ENCODE measurements at places on chromosomes 12 and 14. TPM values are rescaled to one million over a fixed set of nuclear protein-coding genes. Genes with fewer than 3 reads are reported as not detected.
A peak's percentile ranks its signal among the peaks of the same experiment; 100 is the strongest.

DNA sequence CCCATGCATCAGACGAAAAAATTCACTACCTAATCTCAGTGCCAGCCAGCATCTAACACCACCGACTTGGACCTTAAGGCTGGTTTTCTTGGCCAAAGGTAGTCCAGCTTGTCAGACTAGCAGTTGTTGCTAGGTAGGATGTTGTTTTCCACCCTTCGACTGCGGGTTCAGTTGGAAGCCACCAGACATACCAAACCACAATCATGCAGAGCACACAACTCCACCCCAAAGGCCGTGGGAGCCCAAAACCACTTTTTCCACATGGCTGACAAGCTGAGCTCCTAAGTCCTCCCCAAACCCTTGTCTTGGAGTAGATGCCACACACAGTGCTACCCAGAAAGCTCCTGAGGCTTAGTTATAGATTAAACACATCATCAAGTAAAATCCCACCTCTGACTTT lies 46.8 kb downstream of the LRIG3 start:
- no peak for DNase-seq

The NAB2 gene
- total RNA-seq: 22.1 TPM

DNA sequence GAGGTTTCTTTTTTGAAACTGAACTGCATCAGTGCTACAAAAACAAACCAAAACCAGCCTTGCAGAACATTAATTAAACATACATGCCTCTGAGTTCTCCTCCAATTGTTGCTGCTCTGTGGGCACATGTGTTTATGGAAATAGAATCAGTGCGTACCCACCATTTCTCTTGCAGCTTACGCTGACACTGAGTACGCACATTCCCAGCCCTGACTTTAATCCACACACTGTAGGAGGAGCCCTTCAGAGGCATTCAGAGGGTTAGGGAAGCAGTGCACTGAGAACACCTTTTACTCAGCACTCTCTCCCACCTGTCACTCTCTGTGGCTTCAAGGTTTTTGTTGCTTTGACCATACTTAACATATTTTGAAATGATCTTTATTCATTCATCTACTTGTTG lies 250.5 kb upstream of the PWP1 start:
- no peak for DNase-seq

The DYRK2 gene
- 17.4 TPM for total RNA-seq

GRCh38 chr12:100860611-100861010 lies 66.0 kb downstream of the ANO4 start:
- no peak for DNase-seq

The MYL2 gene
- not detected for total RNA-seq

GRCh38 chr12:63792338-63792737 lies 12.6 kb downstream of the RXYLT1 start:
- no peak for DNase-seq

GRCh38 chr14:93725002-93725582 lies 63.2 kb downstream of the PRIMA1 start:
- no peak for DNase-seq

The ATXN3 gene
- 29.1 TPM for total RNA-seq

DNA sequence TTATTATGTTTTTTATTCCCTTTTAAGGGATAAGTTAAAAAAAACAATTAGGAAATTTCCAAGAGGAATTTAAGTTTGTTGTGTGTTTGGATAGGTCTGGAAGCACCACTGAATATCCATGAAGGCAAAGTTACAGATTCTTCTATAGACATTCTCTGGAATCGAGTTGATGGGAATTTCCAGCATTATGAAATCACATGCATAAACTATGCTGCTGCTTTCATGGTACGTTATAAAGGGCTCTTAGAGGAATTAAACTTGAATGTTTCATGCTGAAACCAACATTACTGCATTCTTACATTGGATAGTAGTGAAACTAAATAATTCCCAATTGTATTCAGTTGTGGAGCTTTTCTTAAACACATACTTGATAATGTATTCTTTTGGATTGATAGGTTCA lies 21.5 kb upstream of the PTPRQ start:
- no peak for DNase-seq

- DNase-seq: no peak
Observed at GRCh38 chr12:117277875-117278274, 83.6 kb downstream of the NOS1 start.

GRCh38 chr12:23502259-23502658 lies 447.2 kb downstream of the SOX5 start:
- no peak for DNase-seq

DNA sequence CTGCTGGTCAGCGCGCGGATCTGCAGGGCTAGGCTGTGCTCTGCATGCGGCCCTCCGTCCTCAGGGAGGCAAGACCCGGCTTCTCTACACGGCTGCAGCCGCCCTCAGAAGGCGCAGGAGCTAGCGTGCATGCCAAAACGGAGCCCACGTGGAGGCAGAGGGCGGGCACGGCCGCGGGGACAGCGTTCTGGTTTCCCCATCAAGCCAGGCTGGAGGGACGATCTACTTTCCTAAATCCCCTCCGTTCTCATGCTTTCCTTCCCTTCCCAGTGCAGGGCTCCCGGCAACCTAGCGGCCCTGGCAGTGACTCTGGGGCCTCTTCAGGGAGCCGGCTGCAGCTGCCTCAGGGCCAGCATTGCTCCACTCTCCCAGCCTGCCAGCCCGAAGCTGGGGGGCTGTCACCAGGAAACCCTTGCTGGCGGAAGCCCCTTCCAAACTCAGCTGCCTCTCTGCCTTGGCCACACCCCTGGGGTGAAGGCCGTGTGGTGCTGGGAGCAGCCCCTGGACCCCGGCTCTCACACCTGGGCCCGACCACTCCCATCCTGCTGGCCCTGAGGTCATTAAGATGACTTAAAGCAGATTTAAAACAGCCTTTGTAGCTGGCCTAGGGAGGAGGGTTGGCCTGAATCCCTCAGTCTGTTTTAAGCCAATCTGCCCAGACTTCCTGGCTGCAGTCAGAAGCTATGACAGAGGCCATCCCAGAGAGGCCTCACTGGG lies 9.2 kb upstream of the GOLGA3 start:
- no peak for DNase-seq

DNA sequence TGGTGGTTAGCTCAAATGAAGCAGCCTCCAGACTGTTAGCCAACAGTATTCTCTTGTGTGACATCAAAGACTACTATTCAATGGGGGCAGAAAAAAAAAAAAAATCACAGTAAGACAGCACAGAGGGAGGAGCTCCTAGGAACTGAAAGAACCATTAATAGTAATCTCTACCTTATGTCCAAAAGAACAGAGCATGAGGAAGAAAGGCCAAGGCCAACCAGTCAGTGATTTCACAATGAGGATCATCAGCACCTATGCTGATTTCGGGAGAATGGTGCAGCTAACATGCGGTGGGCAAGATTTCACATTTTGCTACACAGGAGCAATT lies 66.3 kb upstream of the SOX5 start:
- DNase-seq: no peak

The GLIPR1L2 gene
- 1.1 TPM for total RNA-seq

The NEUROD4 gene
- total RNA-seq: not detected

- no peak for DNase-seq
Observed at GRCh38 chr14:55722054-55722453, 142.0 kb downstream of the KTN1 start.

- DNase-seq: peak; percentile 69
Observed at GRCh38 chr14:99350751-99351150, 78.8 kb upstream of the BCL11B start.

DNA sequence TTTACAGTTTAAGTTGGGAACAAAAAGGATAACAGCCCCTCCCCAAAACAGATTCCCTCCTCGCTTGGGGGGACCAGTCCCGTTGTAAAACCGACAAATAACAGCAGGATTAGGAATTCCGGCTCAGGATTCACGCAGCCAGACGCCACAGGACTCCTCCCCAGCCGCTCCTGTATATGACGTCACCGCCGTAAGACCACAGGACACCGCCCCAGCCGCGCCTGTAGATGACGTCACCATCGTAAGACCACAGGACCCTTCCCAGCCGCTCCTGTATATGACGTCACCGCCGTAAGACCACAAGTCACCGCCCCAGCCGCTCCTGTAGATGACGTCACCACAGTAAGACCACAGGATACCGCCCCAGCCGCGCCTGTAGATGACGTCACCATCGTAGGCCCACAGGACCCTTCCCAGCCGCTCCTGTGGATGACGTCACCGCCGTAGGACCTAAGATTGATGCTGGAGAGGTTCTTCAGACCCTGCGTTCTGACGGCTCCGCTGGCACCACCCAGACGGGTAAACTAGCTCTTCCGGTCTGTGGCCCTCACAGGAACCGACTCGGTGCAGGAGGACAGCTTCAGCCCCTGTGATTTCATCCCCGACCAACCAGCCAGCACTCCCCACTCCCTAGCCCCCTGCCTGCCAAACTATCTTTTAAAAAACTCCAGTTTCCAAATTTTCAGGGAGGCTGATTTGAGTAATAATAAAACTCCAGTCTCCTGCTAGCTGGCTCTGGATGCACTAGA lies 43.9 kb upstream of the FBRSL1 start:
- no peak for DNase-seq

GRCh38 chr14:24253936-24254335 lies 9.0 kb downstream of the TGM1 start:
- DNase-seq: no peak

GRCh38 chr14:104009297-104009696 lies 67.0 kb upstream of the RD3L start:
- no peak for DNase-seq

DNA sequence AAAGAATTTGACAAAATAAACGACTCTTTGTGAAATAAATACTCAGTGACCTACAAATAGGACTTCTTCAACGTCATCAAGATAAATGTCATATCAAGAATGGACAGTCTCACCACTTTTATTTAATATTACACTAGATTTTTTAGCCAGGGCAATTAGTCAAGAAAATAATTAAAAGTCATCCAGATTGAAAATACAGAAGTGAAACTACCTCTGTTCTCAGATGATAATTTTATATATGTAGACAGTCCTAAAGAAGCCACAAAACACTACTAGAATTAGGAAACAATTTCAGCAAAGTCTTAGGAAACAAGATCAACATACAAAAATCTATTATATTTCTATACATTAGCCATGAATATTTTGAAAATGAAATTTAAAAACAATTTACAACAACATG lies 689.6 kb upstream of the SEL1L start:
- DNase-seq: no peak

GRCh38 chr14:28121512-28122297 lies 644.9 kb upstream of the FOXG1 start:
- DNase-seq: no peak

The TCTN2 gene
- total RNA-seq: 6.6 TPM

GRCh38 chr12:49615725-49616124 lies 7.6 kb upstream of the PRPF40B start:
- DNase-seq: no peak

The DBX2 gene
- 0.32 TPM for total RNA-seq

The E2F7 gene
- total RNA-seq: 0.22 TPM

- peak; percentile 89 for DNase-seq
Observed at GRCh38 chr14:104393199-104393897, 186.2 kb upstream of the C14orf180 start.

DNA sequence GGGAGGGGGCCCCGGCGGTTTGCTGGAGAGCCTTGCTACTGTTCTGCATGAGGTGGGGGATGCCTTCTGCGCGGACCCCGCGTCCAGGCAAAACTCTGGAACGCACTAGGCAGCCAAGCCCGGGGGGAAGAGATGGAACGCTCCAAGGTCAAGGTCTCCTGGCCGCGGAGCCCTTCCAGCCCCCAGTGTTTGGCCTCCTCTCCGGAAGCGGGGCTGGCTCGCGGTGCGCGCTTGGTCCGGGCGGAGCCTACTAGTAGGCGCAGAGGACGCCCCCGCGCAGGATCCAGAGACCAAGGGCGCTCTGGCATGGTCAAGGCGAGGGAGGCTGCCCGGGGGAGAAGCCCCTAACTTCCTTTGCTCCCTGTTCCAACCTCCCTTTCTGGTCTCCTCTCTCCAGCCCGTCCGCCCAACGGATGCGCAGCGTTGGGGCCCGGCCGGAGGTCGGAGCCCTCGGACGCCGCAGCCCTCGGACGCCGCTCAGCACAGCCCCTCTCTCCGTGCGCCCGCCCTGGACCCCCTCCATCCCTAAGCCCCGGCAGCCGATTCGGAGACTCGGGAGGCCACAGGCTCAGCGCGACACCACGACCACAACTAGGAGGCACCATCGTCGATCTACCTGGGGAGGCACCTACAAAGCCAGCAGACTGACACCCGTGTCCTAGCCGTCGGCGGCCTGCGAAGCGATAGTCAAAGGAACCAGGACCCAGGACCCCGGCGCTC lies 669 bp upstream of the KCNK13 start:
- no peak for DNase-seq

- no peak for DNase-seq
Observed at GRCh38 chr12:68119724-68120211, 39.8 kb downstream of the IFNG start.

The KCNC2 gene
- total RNA-seq: not detected

Measured in mesenteric fat pad (tissue), 1 donor.